Endothelial cell (in vitro differentiated cells): ENCODE measurements at places on chromosomes 13 and 19.

GRCh38 chr13:106118050-106118449 lies 417.4 kb downstream of the EFNB2 start:
- DNase-seq = no peak

DNA sequence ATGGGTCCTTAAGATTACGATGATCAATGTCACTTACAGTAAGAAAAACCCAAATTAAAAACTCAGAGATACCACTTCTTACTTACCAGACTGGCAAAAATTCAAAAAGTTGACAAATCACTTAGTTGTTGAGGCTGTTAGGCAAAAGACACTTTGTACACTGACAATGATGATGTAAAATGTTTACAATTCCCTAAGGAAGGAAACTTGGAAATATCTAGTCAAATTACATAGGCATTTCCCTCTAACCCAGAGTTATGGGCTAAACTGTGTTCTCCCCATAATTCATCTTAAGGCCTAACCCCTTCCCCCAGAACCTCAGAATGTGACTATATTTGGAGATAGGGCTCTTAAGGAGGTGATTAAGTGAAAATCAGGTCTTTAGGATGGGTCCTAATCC lies 12.0 kb downstream of the TGDS start:
- no peak for DNase-seq

DNA sequence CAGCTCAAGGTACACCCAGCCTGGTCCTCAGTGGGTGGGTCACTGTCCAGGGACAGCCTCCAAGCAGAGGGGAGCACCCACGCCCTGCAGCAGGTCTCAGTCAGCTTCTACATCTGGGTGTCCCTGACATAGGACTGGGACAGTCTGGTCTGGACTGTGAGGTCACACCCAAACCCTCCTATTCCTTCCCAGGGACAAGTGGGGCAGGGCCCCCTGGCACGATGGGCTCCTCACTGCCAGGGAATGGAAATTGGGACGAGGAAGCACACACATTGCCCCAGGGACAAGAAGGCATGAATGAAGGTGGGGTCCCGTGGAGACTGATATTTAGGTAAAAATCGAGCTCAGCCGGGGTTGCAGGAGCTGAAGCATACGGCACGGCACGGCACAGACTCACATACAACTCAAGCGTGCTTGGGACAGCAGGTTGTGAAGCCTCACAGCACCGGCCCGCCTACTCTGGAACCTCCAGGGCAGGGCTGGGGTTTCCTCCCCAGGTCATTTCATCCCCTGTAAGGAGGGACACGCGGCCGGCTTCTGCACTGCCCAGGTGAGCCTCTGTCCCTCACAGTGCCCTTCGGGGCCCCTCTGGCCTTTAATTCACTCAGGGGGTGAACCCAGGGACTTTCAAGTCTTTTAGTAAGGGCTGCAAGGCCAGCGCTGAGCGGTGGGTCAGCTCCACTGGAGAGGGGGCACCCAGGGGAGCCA lies 3.5 kb downstream of the PNMA8B start:
- no peak for DNase-seq

DNA sequence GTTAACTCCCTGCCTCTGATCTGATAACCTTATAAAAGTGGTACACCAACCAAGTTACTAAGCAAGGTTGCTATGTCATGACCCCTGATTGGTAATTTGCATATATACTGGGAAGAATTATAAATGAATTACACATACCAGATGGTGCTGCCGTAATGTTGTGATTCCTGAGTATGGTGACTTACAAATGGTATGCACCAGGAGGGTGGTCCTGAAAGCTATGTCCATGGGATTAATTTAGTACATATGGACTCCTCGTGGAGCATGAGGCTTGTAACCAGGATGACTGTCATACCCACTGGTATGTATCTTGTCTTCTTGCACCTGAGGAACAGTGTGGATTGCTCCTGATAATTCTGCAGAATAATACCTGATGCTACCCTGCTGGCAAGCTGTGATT lies 240.6 kb downstream of the GPC6 start:
- DNase-seq = no peak

DNA sequence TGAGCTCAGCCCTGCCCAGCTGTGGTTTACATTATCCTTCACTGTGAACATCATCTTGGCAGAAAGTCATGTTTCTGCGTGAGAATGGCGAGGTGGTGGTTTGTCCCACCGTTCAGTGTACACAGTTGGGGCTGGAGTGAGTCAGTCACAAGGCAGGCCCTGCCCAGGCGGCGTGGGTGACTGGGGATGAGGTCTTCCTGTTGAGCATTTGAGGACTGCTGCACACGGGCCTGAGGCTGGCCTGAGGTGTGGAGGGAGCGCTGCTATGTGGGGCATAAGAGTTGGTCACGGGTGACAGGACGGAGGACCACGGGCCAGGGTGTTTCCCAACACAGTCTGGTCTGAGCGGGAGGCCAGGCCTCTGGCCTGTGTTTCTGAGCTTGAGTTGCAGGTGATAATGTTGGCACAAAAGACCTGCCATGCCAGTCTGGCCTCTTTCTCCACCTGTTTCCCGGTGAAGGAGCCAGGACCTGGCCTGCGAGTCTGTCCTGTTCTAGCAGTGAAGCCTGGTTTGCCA lies 13.4 kb upstream of the C19orf33 start:
- no peak for DNase-seq

DNA sequence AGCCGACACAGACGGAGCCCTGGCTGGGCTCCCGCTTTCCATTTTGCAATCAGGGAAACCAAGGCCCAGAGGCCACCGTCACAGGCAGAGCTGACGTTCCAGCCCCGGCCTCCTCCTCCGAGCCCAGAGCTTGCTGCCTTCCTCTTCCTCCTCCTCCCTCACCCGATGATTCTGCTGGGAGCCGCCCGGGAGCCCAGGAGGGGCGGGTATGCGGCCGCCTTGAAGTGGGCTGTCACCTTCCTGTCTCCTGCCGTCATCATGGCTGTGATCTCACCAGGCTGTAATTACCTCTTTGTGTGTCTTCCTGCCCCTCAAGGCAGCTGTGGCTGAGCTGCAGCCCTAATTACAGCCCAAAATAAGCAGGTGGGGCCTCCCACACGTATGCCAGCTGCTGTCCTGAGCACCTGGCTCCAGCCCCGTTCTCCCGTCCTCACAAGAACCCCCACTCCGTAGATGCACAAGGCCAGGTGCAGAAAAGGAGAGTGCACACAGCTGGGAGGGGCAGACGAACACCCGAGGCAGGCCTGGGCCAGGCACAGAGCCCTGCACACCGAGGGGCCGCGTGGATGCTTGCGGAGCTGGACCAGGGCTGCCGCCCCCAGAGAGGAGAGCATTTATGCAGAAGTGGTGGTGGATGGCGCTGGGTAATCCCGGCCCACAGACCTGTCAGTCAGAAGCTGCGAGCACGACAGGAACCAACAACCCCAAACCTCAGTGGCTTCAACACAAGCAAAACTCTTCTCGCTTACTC lies 4.0 kb downstream of the TPGS1 start:
- no peak for DNase-seq

DNA sequence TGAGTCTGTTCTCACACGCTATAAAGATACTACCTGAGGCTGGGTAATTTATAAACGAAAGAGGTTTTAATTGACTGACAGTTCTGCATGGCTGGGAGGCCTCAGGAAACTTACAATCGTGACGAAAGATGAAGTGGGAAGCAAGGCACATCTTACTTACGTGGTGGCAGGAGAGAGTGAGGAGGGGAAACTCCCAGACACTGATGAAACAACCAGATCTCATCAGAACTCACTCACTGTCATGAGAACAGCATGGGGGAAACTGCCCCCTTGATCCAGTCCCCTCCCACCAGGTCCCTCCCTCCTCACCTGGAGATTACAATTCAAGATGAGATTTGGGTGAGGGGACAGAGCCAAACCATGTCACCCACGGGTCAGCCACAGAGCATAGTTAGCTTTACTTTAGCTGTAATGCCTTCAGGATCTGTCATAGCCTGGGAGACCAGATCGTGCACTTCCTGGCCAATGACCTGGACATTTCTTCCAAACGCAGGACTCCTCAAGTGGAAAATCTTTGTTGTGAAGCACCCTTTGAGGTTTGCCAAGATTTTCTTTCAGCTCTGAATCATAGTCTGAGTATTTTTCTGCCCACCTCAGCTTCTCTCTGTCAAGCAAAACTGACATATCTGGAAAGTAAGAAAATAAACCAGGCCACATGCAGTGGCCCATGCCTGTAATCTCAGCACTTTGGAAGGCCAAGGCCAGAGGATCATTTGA lies 25.2 kb upstream of the HIF3A start:
- DNase-seq = no peak

DNA sequence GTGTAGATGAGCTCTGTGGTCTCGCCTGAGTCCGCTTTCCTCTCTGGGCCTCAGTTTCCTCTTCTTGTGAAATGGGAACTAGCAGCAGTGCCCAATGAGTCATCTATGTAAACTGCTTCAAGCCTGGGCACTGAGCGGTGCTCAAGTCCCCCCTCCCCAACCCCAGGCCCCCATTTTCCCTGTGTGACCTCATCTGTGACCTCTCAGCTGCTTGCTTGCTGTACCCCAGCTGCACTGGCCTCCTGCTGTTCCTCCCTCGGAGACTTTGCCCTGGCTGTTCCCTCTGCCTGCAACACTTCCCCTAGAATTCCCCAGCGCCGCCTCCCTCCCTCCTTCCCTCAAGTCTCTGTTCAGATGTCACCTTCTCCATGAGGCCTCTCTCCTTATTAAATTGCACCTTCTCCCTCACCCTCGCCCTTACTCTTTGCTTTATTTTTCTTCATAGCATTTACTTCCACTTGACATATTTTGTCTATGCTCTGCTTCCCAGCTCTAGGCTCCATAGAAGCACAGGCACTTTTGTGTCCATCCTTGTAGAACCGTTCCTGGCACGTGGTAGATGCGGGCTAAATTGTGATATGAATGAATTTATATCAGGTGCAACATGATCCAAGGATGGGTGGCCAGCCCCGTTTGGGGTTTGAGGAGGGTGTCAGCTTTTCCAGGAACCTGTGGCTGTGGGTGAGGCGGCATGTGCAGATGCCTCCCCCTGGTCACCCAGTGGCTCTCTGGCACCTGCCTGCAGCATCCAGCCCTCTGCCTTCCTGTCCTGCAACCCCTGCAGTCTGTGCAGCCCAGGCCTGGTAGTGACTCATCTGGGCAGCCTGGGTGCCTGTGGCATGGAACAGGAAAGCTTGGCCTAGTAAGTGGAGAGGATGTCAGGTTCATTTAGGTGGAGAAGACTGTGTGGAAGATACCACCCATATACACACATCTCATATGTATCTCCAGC lies 26.3 kb downstream of the SIPA1L3 start:
- DNase-seq = no peak

DNA sequence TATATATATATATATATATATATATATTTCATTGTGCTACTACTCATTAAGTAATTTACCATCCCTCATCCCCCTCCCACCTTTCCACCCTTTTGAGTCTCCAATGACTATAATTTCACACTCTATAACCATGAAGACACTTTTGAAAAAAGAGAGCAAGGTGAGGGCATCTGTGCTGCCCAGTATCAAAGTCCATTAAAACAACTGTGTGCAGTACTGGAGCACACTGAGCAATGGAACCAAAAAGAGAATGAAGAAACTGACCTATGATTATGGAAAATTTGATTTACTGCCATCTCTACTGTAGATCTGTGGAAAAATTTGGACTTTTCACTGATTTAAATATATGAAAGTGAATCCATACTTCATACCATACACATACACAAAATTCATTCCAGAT lies 217.9 kb downstream of the COL4A1 start:
- no peak for DNase-seq

- DNase-seq = no peak
Observed at GRCh38 chr13:29999492-30000369, 149.3 kb upstream of the UBL3 start.

GRCh38 chr19:16739546-16739945 lies 19.9 kb downstream of the NWD1 start:
- peak; percentile 42 for DNase-seq

GRCh38 chr13:95100525-95101433 lies 200.5 kb downstream of the ABCC4 start:
- DNase-seq = no peak

DNA sequence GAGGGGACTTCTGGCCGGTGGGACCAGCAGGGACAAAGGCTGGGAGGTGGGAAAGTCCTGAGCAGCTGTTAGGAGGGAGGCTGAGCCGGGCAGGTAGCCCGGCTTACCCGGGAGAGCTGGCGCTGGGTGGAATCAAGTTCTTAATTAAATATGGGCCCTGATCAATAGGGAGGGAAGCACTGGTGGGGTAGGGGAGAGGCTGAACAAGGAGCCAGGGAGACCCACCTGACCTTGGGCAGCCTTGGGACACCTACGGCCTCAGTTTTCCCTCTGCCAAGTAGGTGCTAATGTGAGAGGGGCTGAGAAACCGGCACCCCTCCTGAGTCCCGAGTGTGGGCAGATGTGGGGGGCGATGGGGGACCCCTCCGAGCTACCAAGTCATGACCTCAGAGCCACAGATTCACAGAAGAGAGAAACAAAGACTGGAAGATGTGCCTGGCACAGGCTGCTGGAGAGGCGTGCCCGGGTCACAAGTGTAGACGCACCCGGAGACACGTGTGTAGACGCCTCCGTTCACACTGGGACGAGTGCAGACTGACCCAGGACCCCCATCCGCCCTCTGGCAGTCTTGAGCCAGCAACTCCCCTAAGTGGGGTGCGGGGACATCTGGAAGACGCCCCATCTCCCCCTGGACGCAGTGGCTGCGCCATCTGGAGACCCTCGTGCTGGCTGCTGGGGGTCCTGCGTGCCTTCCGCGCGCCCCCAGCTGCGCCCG lies 8.4 kb downstream of the ONECUT3 start:
- DNase-seq = no peak

DNA sequence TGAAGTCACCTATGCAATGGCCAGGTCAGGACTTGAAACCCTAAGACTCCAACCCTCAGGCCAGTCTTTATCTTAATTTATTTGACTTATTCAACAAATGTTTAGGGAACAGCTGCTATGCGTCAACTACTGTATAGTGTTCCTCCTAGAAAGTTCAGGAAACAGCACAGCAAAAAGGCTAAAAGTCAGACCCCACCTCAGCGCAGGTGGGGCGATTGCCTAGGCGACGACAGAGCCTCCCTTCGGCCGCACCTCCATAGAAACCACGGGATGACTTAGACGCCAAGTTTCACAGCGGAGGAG lies 502 bp downstream of the VRK3 start:
- DNase-seq = no peak
